ENCODE measurements at places on chromosomes 16 and 17.

GRCh38 chr17:10105513-10106001 lies 92.8 kb downstream of the GAS7 start:
- DNase-seq: no peak

DNA sequence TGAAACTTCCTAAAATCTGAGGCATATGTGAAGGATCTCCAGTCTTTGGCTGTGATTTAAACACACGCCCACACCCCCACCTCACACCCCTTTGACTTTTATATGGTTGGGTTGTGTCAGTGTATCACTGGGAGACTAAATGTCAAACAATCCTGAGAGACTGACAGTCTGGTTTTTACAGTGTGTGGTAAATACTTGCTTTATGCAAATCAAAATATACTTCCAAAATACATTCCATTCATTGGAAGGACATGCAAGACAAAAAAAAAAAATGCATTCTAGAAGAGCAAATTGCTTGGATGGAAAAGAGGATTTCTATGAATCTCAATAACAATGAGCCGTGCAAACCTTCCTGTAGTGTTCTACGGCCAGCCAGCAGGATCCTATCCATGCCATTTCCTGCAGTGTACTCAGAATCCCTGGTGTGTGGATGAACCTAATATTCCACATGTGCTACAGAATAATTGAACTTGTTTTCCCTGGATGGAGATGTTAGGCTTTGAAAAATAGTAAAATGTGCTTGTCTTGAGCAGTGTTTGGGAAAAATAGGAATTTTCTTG lies 602.1 kb upstream of the GOT2 start:
- no peak for DNase-seq

- no peak for DNase-seq
Measured at GRCh38 chr17:9484789-9485188, 90.8 kb downstream of the STX8 start.

GRCh38 chr17:6386041-6386630 lies 48.8 kb downstream of the AIPL1 start:
- DNase-seq: no peak

GRCh38 chr17:8935191-8935590 lies 30.3 kb downstream of the PIK3R5 start:
- DNase-seq: peak; percentile 70

GRCh38 chr16:1745900-1746692 lies 25.2 kb downstream of the NME3 start:
- no peak for DNase-seq

- DNase-seq: no peak
Measured at GRCh38 chr17:8345052-8345690, 5.5 kb downstream of the ODF4 start.

- no peak for DNase-seq
Measured at GRCh38 chr17:77286641-77287431, 146.1 kb downstream of the SEC14L1 start.

- no peak for DNase-seq
Measured at GRCh38 chr16:85757341-85757822, 6.5 kb upstream of the C16orf74 start.

- no peak for DNase-seq
Measured at GRCh38 chr16:89168381-89169189, 3.0 kb upstream of the CDH15 start.

DNA sequence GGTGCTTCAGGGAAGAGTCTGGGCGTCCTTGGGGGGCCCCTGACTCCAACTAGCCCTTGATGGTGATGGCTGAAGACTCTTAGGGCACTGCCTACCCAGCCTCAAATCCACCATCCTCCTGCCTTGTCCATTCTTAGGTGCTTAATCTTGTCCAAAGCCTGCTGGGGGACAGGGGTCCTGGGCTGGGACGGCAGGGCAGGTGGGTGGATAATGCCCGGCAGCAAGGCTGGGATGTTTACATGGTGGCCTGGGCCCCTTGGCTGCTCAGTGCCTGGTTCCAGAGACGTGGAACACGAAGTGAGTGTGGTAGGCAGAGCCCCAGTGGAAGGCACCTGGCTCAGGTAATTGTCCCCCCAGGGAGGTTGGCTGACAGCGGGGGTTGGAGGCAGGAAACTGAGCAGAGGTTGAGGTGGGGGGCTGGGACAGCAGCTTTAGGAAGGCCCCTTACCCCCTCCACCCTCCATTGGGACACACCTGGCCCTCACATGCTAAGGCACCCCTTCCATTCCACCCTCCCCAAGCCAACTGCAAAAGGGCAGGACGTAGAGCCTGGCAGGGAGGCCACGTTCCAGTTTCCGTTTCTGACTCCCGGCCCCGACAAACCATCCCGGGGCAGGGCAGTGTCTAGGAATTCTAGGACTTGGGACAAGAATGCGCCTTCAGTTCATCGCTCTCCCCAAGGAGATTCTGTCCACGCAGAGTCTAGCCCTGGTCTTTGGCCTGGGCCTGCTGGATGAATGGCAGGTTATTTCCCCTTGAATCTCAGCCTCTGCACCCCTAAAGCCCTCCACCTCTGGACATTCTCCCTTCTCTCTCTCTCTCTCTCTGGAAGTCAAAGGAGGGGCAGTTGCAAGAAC lies 1.9 kb downstream of the FOXJ1 start:
- no peak for DNase-seq

DNA sequence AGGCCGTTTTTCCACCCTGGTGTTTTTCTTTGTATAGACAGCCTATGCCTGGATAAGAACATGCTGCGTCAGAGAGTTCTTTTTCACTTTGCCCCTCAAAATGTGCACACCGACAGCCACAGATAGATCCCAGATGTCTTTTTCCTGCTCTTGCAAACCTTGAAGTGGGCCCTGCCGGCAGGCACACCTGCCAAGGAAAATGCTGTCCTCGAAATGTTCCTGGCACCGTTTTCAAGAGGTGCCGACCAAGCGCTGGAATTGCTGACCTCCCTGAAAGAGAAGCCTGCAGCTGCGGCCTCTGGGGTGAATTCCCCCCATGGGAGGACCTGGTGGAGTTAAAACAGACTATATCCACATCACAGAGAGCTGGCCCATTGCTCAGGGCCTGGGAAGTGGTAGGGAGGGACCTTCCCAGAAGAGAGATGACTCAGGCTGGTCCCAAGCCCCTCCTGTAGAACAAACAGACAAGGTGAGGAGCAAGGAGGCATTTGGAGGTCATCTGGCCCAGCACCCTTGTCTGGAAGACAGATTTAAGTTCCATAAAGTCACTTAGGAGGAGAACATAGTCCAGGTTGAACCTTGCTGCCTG lies 668.1 kb downstream of the MAF start:
- no peak for DNase-seq

DNA sequence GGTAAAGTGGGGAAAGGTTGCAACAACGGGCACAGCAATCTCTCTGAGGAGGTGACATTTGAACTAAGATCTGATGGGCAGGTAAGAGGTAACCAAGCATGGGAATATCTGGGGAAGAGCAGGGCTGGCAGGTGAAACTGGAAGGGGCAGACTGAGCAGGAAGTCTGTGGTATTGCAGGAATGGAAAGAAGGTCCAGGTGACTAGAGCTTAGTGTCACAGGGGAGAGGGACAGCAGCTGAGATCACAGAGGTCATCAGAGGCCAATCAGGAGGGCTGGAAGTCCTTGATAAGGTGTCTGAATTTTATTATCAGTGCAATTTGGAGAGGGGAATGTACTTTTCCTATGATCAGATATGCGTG lies 73.3 kb upstream of the DHX40 start:
- no peak for DNase-seq
